ENCODE measurements at places on chromosomes 2 and 18. TPM values are rescaled to one million over a fixed set of nuclear protein-coding genes. Genes with fewer than 3 reads are reported as not detected.

The ADAM17 gene
- total RNA-seq: 34.0 TPM

The GPAT2 gene
- total RNA-seq: 1.2 TPM

The ALPG gene
- not detected for total RNA-seq

The WDR12 gene
- 18.0 TPM for total RNA-seq

The PCARE gene
- total RNA-seq: not detected

The MRPS5 gene
- total RNA-seq: 30.1 TPM

The ZAP70 gene
- total RNA-seq: 406 TPM

The RAB17 gene
- not detected for total RNA-seq

The MMADHC gene
- 61.7 TPM for total RNA-seq

The DSG1 gene
- total RNA-seq: not detected

The B3GNT7 gene
- 0.37 TPM for total RNA-seq

The TCF23 gene
- total RNA-seq: not detected
